Osteocyte (in vitro differentiated cells): ENCODE measurements at places on chromosomes 2 and 18.
A peak's percentile ranks its signal among the peaks of the same experiment; 100 is the strongest.

DNA sequence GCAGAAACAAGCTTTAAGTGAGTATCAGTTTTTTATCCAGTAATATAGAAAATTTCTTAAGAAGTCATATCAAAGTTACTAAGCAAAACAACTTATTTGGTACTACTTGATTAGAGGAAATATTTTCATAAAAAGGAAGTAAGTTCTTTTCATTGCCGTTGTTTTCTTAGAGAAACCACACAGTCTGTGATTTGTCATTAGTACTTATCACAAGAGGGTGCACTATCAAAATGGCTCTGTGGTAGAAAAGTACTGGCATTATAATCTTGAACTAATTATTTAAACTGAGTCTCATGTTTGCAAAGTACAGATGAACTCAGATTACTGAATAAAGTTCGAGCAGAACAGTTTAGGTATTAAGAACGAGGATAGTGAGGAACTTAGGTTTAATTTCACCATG is 93.4 kb downstream of the IKZF2 start:
- DNase-seq: no peak

DNA sequence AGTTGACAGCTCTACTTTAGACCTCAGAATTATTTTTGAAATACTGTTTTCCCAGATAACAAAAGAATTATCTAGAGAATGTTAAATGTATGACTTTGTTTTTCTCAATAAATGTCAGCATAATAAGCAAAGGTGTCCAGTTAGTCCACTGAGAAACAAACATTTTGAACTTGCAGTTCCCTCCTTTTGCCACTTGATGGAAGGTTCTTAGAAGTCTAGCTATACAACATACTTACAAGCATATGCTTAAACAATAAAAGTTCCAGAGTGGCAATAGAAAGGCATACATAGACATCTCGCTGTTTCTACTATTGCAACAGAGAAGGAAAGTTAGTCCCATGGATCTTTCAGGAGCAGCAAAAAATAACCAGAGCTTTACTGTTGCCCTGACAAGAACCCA is 11.8 kb downstream of the NDUFA10 start:
- no peak for DNase-seq

GRCh38 chr18:12409469-12409868 is 1.7 kb downstream of the PRELID3A start:
- DNase-seq: no peak

GRCh38 chr2:65917986-65918385 is 485.6 kb upstream of the SPRED2 start:
- DNase-seq: no peak

DNA sequence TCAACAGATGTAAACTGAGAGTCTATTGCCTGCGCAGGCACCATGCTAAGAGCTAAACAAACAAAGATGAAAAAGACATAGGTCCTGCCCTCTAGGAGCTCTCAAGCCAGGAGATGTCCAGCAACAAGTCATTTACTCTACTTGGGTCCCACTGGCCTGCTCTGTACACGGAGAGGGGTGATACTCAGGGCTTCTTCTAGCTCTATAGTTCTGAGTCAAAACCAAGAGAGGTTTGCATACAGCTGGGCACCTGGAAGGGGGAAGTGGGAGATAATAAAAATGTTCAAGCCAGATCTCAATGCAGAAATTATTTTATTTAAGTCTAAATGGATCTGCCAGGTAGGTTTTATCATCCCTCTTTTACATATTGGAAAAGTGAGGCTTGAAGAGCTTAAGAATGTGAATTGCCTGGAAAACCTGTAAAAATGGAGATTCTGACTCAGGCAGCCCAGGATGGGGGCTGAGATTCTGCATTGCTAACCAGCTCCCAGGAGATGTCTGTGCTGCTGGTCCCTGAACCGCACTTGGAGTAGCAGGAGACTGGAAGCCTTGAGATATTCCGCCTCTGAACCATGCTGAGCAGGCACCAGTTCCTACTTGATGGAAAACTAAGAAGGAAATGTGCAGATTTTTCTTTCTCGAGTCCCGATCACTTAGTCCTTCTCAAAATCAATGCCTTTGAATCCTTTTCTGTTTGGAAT is 201.1 kb downstream of the PRKCE start:
- no peak for DNase-seq

DNA sequence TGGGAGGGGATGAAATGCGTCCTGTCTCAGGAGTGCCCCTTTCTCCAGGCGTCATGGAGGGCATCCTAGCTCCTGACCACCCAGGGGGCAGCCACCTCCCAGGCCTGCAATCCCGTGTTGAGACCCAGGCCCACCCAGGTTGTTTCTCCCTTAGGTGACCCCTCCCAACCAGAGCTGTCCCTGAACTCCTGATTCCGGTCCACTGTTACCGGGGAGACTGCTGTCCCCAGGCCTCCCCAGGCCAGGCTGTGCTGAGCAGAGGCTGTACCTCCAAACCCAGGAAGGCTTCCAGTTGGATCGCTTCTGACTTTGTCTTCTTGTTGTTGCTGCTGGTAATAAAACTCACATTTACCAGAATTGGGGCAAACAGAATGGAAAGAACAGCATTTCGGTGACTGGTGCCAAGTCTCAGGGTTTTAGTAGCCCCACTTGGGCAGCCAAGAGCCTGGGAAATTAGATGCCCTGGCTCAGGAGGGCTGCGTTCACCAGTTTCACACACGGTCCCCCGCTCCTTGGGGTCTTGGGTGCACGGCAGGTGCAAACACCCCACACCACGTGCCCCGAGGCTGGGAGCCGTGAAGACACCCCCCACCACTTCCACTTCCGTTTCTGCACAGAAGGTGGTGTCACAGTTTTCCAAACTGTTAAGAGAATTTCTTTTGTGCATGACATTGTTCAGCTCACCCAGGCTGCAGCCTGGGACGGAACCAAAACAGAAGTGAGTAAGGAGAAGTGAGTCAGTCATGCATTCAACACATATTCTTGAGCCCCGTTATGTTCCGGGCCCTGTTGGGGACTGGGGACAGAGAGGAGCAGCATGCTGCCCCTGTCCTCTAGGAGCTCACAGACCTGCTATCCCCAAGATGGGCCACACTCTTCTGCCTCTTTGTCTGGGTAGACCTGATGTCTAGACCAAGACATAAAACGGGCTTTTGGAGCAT is 29.4 kb downstream of the ITM2C start:
- DNase-seq: no peak

DNA sequence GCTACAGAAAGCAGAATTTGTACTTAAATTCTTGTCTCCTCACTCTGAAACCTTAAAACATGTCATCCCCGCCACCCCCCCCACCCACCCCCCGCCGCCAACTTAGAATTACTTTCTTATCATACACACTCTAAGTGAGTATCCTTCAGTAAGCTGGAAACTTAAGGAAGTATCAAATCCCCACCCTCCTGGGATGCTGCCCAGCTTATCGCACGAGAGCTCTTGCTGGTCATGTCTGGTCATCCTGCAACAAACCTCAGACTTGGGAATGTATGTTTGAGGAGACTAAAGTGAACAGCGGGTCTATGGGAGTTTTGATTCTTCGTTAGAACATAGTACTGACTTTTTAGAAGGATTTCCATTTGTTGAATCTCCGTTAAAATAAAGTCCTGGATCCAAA is 203.3 kb downstream of the PTGR3 start:
- no peak for DNase-seq

- DNase-seq: no peak
Measured at GRCh38 chr2:523698-524270, 153.4 kb downstream of the TMEM18 start.

DNA sequence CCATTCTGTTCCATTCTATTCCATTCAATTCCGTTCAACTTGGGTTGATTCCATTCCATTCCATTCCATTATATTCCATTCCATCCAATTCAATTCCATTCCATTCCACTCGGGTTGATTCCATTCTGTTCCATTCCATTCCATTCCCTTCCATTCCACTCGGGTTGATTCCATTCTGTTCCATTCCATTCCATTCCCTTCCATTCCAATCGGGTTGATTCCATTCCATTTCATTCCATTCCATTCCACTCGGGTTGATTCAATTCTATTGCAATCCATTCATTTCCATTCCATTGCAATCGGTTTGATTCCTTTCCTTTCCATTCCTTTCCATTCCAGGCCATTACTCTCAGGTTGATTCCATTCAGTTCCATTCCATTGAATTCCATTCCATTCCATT is 1138.4 kb downstream of the RPIA start:
- DNase-seq: no peak

DNA sequence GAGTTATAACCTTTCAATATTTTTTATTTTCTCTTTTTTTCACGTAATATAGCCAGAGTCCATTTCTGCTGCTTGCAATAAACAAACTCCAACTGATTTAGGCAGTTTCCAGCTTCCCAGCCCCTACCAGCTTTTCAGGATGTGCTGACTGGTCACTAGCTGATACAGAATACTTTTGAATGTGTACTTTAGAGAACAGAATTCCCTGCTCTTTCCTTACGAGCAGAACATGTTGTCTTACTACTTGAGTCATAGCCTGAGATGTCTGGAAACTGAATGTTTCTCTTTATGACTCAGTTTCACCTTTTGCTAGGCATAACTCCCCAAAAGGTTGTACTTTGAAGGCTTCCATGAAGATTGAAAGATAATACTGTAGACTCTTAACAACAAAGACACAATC is 44.5 kb upstream of the KCNE4 start:
- DNase-seq: peak; percentile 23

- peak; percentile 95 for DNase-seq
Measured at GRCh38 chr2:233387667-233388528, 33.6 kb downstream of the DGKD start.

GRCh38 chr18:26584745-26585144 is 36.4 kb upstream of the KCTD1 start:
- no peak for DNase-seq

- no peak for DNase-seq
Measured at GRCh38 chr2:241943961-241944575, 74.5 kb downstream of the RTP5 start.

DNA sequence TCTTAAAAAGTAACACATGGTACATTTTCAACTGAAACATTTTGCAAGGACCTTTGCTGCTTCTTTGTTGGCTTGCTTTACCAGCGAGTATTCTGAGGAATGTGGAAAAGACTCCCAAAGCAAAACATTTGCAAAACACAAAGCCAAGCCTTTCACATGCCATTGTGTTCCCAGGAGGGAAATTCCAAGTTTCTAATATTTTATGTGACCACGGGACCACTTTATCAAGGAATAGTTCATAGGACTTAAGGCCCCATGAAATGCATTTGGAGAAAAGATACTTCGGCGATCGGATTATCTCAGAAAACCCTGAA is 26.2 kb downstream of the CYP27C1 start:
- no peak for DNase-seq

DNA sequence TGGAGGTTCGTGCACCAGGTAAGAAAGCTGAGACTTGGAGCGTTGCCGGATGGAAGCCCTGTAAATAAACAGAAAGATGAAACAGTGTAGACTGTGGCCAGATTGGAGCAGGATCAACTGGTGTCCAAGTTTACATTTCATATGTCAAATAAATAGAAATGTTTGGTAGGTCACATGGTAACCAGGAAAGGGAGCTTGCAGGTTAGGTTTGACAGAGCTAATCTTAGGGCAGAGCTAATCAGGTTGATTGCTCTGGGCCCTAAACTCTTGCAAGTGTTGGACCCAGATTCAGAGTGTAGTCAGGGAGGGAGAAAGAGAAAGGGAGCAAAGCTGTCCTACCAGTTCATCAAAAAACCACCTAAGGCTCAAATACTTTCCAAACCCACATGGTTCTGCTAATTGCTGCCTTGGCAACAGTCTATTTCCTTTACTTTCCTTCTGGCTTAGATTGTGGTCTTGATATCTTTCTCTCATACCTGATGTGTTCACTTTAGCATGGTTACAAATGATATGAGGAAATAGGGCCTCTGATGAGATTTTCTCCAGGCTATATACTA is 63.2 kb downstream of the G6PC2 start:
- no peak for DNase-seq

GRCh38 chr2:188746727-188747126 is 227.4 kb upstream of the COL3A1 start:
- DNase-seq: no peak
